ENCODE measurements at places on chromosomes 7 and 10.

- no peak for DNase-seq
Observed at GRCh38 chr7:112529521-112529920, 48.7 kb downstream of the LSMEM1 start.

DNA sequence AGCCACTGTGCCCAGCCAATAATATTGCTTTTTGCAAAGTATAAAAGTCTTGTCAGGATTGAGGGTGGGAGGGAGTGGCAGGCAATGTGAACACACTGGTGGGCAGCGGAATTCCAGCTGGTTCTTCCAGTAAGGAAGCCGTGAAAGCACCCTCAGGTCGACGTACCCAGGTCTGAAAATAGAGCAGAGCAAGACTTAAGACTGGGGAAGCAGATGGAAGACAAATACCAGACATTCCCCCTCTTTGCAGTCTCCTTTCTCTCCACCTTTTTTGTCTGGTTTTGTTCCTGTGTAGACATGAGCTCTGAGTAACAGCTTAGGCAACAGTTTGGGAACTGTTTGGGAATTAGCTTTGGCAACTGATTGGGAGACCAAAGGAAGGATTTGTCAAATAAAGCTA lies 17.6 kb upstream of the CSTF2T start:
- no peak for DNase-seq

- no peak for DNase-seq
Observed at GRCh38 chr7:15143121-15143520, 240.6 kb upstream of the DGKB start.

GRCh38 chr7:139993169-139993568 lies 69.6 kb downstream of the PARP12 start:
- DNase-seq: no peak

GRCh38 chr7:141497391-141497790 lies 53.8 kb upstream of the AGK start:
- no peak for DNase-seq

- no peak for DNase-seq
Observed at GRCh38 chr10:103845972-103846371, 9.4 kb downstream of the SH3PXD2A start.

- DNase-seq: no peak
Observed at GRCh38 chr10:24723386-24723787, 300 bp downstream of the ARHGAP21 start.

- DNase-seq: peak; percentile 21
Observed at GRCh38 chr7:118657391-118658005, 433.0 kb downstream of the ANKRD7 start.

- DNase-seq: no peak
Observed at GRCh38 chr7:134851141-134851540, 71.7 kb downstream of the CALD1 start.

DNA sequence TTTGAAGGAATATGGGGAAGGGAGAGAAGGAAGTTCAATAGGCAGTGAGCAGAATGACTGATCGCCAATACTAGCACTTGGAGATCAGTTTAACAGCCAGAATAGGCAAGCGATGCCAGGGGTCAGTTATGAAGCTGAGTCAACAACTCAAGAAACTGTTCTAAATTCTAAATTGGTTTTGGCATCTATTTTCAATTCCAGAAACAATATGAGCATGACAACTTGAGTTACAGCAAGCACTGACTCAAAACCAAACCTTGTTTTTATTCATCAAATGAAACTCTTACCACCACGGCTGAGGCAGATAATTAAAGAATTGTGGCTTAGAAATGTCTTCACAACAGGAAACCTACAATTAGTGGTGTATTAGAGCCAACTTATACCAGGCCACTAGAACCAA lies 180.5 kb upstream of the ASAH2 start:
- DNase-seq: no peak

DNA sequence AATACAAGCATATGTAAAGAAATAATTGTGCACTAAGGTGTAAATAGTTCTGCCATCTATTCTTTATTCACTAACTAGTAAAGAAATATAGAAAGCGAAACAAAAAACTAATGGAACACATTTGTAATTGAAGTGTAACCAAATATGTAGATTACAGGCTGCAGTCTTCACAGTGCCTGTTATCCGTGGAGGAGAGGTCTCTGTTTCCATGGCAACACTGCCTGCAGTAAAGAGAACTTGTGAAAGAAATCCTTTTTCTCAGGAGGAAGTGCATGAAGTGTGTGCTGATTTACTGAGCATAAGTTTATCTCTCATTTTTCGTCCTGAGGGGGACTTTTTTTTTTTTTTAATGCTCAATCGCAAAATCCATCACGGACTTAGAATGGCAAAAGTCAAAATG lies 102.5 kb downstream of the APBB1IP start:
- DNase-seq: no peak

DNA sequence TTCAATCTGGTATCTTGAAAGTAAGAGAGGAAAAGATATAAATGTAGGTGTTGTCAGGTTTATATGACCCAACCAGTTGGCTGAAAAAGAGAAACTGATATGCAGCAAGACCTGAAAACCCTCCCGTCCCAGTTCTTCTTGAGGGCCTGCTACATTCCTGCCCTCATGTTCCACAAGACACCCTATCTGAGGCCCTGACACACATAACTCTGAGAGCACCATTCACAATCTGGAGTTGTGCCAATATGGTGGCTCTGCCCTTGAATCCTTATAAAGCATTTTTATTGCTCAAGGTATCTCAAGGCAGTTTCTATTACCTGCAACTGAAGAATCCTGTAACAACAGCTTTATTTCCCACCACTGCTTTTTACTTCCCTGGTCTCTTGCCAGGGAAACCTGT lies 17.0 kb downstream of the XPNPEP1 start:
- DNase-seq: no peak

DNA sequence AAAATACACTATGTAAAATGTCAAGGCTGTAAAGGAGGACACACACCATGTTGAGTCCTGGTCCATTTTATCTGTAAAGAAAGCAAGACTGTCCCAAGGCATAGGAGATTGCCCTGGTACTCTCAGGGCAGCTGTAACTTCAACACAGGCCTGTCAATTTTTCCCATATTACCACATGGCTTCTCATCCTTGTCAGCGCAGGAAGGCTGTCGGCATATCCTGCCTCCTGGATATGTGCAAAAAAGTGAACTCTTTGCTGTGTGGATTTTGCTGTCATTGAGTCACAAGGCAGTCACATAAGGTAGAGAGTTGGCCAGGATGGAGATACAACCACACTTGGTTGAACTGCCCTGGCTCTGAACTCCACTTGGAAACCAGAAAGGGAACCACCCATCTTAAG lies 8.7 kb downstream of the DUSP5 start:
- DNase-seq: no peak

DNA sequence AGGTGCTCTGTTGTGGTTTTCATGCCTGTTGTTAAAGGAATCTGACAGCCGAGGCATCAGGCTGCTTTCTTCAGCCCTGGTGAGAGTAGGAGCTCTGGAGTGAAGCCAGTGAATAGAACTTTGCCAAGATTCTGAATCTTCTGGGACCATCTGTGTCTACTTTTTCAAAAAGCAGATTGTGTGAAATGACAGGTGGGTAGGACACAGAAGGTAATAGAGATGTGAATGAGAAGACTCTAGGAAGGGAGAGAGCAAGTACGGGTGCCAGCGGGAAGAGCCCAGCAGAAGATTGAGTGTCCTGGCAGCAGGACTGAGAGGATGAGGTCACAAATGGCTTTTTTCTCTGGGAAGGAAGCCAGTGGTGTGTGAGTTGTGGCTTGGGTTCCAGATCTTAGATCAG lies 429.2 kb downstream of the SDK1 start:
- DNase-seq: peak; percentile 60

DNA sequence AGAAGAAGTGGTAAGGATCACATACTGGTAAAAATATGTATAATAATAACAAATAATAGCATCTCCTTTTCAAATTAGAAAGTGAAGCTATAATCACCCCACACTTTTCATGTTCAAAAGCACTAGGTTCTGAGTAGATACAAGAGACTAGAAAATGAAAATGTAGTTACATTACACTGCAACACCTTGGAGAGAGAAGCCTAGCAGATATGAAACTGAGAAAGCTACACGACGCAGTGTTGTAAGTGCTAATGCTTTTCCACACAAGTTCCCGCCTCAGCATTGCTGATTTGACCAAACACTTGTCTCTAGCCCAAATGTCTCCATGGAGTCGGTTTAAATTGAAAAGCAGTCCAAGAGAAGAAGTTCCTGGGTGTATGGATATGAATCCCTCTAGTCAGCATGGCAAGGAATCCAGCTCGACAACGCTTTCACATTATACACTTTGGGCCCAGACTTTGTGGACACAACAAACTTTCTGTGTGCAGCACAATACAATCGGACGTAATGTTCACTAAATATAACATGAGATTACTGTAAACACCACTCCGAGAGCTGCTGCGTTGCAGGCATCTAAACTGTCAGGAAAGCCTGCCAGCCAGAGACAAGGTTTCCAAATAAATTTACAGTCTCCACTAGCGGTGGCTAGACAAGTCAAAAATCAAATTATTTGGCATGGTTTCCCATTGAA lies 1.7 kb downstream of the PDE1C start:
- DNase-seq: no peak

- no peak for DNase-seq
Observed at GRCh38 chr10:59126261-59126660, 50.2 kb upstream of the PHYHIPL start.

GRCh38 chr7:70881167-70881847 lies 250.6 kb upstream of the GALNT17 start:
- no peak for DNase-seq

GRCh38 chr7:28811701-28812430 lies 146.3 kb downstream of the TRIL start:
- DNase-seq: peak; percentile 19

GRCh38 chr10:113099431-113100183 lies 149.6 kb downstream of the TCF7L2 start:
- DNase-seq: no peak

- peak; percentile 31 for DNase-seq
Observed at GRCh38 chr7:105808703-105809590, 67.5 kb downstream of the ATXN7L1 start.

- DNase-seq: no peak
Observed at GRCh38 chr10:59560161-59560560, 149.5 kb downstream of the SLC16A9 start.

- no peak for DNase-seq
Observed at GRCh38 chr10:28949005-28950004, 272.0 kb downstream of the BAMBI start.

GRCh38 chr10:8568401-8568800 lies 513.9 kb downstream of the GATA3 start:
- no peak for DNase-seq

- DNase-seq: no peak
Observed at GRCh38 chr10:129122846-129123245, 344.2 kb upstream of the MGMT start.

- DNase-seq: peak; percentile 3
Observed at GRCh38 chr7:115230882-115231571, 309.1 kb downstream of the MDFIC start.

DNA sequence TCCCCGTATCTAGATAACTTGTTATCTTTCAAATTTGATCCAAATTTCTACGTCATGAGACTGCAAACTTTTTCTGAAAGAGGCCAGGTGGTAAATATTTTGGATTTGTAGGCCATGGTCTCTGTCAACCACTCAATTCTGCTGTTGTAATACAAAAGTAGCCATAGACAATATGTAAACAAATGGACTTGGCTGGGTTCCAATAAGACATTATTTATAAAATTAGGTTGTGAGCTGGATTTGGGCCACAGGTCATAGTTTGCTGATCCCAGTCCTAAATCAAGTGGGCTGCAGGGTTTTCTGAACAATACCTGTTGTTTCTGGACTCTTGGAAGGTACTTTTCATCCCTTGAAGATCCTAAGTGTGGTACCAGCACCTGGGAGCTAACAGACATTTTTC lies 1178.0 kb downstream of the SORCS1 start:
- DNase-seq: no peak

DNA sequence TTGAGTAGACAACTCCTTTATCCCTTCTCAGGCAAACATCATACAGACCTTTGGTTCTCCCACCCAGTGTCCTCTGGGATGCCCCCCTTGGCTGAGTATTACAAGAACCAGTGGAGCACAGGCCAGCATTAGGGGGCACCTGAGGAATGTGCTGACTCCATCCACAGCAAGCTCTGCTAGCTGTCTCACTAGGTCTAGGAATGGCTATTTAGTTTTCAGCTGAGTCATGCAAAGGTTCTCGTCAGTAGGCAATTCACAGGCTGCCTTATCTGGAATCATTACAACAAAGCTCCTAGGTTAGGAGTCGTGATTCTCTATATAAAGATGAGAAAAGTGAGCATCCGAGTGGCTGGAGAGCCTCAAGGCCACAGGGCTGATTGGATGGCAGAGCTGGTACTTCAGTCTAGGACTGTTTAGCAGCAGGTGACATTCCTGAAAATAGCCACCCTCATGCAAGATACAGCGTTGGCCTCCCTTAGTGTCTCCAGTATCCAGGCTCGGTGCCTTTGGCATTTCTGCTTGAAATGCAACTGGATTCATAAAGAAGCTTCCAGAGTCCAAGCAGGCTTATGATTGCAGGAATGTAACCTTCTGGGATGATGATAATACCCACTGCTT lies 75.8 kb downstream of the CDCA7L start:
- no peak for DNase-seq
